ENCODE measurements at places on chromosomes 1 and 21. TPM values are rescaled to one million over a fixed set of nuclear protein-coding genes. Genes with fewer than 3 reads are reported as not detected.
A peak's percentile ranks its signal among the peaks of the same experiment; 100 is the strongest.

KRTAP10-7 gene
- total RNA-seq = not detected

FAM72C gene
- total RNA-seq = 2.0 TPM

GJA5 gene
- not detected for total RNA-seq

GRCh38 chr1:223133306-223133823 lies 9.7 kb downstream of the TLR5 start:
- no peak for DNase-seq

GRCh38 chr1:42689912-42690311 lies 7.7 kb downstream of the YBX1 start:
- no peak for DNase-seq

- no peak for DNase-seq
Observed at GRCh38 chr1:61825393-61825792, 83.1 kb downstream of the PATJ start.

- no peak for DNase-seq
Observed at GRCh38 chr1:184966989-184967388, 7.3 kb downstream of the NIBAN1 start.

DNA sequence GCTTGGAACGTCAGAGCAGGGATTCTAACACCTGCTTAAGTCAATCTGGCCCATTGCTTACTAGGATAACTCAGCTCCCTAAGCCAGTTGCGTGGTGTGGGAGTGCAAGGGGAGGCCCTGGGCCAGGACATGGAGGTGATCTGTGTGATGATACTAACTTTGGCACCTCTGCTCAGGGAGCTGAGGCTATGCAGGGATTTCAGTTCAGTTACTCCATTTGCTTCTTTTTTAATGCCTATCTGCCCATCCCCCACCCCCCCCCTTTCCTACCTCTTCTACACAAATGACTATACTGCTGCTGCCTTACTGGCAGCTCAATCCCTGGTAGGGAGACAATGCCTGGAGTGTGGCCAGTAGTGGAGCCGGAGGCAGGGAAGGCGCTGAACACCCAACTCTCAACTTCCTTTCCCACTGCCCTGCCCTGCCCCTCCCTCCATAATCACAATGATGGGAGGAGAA lies 19.5 kb downstream of the INKA2 start:
- no peak for DNase-seq

GRCh38 chr1:151293093-151293492 lies 11.0 kb downstream of the ZNF687 start:
- no peak for DNase-seq

DNA sequence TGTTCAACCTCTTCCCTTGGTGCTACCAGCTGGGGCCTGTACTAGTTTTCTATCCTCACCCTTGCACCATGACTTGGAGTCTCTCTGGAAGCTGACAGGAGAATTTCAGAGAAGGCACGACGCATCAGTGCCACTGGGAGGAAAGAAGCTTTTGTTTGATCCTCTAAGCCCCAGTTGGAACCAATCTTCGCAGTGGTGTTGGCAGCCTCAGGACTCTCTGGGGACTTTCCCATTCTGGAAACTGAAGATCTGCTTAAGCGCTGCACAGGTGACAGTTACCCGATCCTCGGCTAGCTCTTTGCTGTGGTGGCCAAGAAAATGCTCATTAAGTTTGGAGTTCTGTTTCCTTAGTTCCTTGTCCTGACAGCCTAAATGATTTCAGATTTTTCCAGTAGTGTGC lies 222.3 kb downstream of the RHOU start:
- no peak for DNase-seq

DNA sequence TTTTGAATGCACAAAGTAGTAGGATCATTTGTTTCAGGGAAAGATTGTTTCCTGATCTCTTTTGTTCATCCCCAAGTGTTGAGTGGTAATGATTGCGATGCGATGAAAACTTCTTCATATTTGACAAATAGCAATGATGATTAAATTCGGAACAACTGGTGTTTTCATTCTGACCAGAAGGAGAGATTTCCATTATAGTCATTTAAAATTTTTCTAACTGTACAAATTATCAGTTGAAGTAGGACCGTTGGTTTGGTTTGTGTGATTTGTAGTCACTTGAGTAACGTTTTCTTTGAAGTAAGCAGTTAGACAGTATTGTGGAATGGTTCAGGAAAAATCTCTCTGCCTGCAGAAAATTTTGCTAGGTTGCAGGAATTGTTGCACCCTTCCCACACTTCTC lies 5.9 kb downstream of the NFYC start:
- DNase-seq = no peak

DNA sequence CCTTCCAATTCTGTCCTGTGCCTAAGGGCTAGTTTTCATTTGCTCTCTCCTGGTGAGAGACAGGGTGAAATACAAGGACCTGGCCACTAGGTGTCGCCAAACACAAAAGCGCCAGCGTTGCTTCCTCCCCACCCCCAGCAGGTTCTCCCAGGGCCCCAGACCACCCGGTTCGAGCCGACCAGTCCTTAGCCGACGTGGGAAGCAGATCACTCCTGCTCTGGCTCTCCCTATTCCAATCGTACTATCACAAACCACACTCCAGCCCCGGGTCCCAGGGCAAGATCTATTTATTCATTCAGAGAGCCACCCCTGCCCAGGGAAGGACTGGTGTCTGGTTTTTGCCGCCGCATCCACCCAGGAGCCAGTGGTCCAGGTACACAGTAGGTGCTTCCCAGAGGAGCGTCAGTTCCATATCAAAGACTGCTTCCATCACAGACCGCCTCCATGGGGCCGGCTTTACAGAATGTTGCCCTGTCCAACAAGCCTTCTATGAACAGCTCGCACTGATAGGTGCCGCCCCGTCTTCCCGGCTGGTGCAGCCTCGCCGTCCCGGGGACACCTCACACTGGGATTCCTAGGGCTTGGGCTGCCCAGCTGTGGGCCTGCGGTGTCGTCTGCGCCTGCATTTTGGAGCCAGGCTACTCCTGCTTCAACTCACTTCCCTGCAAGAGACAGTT lies 35.0 kb downstream of the CTNNBIP1 start:
- DNase-seq = peak; percentile 78

GRCh38 chr1:80629304-80629837 lies 1171.4 kb upstream of the ADGRL2 start:
- no peak for DNase-seq

- DNase-seq = no peak
Observed at GRCh38 chr1:223358826-223359225, 5.2 kb downstream of the SUSD4 start.

DNA sequence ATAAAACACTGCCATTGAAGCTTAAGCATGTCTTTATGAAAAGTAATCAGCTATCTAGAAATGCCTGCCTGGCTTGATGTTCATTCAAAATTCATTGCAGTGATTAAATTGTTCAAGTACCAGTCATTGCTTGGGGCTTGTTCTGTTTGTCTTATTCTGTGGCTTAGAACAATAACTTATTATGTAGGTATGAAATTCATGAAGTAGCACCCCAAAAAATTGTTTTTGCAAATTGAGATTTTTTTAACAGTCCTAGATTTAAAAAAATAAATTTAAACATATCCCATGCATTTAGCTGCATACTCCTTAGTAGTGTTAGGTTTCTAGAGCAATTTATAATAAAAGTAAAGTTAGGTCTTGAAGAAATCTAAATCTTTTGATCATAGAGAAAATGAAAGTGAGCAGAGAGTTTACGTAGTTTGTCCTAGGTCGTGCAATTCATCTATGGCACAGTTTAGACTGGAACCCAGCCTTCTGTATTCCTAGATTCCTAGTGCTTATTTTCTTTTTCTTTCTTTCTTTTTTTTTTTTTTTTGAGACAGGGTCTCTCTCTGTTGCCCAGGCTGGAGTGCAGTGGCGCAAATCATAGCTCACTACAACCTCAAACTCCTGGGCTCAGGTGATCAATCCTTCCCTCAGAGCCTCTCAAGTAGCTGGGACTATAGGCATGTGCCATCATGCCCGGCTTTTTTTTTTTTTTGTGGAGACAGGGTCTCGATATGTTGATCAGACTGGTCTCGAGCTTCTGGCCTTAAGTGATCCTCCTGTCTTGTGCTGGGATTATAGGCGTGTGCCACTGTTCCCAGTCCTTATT lies 9.3 kb downstream of the MIER1 start:
- no peak for DNase-seq

GRCh38 chr1:28933277-28933676 lies 18.9 kb downstream of the EPB41 start:
- DNase-seq = no peak

GRCh38 chr21:44999972-45000636 lies 60.3 kb downstream of the SLX9 start:
- no peak for DNase-seq

DNA sequence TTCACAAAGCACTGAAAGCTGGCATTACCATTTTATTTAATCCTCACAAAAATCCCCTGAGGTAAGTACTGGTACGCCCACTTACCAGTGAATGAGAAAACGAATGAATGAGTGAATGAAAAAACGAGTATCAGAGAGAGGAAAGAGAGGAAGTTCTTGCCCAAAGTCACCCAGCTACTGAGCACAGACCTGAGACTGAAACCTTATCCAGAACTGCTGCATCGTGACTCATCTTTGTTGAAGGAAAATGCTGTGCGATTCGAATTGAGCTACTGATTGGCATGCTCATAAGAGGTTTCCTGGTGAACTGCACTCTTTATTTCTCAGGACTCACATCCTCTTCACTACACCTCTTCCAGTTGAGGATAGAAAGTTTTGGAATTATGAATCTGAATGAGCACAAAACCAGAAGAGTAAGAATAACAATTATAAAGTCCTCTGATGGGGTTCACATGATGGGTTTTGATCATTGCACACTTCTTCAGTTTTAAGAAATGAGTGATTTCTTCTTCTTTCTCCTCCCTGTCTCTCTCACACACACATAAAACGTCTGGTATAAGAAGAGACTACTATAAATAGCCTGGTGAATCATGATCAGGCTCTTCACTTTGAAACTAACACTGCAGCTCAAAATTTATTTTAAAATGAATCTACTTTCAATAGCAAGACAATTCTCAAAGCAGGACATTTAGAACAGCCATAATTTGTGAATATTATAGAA lies 32.1 kb downstream of the IL12RB2 start:
- DNase-seq = no peak

DNA sequence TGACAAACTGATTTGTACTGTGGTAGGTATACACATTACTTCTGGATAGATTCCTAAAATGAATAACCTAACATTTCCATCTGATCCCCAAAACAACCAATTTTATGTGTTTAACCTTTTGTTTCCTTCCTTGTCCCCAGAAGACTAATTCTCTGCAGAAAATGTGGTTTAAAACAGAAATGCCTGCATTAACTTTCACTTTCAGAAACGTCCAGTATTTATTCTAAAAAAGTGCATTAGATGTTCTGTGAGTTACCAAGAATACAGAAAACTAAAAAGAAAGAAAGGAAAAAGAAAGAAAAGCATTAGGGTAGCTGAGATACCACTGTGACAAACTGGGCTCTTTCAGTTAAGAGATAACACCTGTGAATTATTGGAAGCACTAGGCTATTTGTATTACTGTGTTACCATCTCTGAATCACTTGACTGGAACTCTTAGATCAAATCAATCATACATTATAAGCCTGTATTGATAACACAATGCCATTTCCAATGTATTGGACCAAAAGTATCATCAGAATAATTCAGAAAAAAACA lies 177.7 kb downstream of the NCAM2 start:
- no peak for DNase-seq
